Left colon (tissue), 2 donors: ENCODE measurements at places on chromosomes 16 and 17.
A peak's percentile ranks its signal among the peaks of the same experiment; 100 is the strongest.

- DNase-seq = no peak
Observed at GRCh38 chr17:79955167-79955549, 80.5 kb downstream of the TBC1D16 start.

DNA sequence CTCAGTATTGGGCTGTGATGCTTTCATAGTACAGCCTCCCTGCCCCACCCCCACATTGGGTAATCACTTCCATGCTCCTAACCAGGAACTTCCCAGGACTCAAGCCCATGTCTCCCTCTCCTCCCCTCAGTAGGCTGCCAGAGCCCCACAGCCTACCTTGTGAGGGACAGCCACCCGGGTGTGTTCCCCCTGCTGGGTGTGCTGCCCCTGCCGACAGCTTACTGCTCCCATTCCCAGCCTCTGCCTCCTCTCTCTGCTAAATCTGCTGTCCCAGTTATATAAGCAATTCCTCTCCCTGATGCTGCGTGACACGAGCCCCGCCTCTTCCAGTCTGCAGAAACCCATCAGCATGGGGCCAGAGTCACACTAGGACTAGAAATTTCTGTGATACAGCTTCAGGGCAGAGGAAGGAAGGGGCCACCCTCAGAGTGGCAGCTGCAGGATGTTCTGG, at the start of gene RSKR:
TSS of gene RSKR (minus strand) at position 255 of the 451 bp plus-strand sequence. CDS start at position 231, 24 bp downstream.
- no peak for DNase-seq

DNA sequence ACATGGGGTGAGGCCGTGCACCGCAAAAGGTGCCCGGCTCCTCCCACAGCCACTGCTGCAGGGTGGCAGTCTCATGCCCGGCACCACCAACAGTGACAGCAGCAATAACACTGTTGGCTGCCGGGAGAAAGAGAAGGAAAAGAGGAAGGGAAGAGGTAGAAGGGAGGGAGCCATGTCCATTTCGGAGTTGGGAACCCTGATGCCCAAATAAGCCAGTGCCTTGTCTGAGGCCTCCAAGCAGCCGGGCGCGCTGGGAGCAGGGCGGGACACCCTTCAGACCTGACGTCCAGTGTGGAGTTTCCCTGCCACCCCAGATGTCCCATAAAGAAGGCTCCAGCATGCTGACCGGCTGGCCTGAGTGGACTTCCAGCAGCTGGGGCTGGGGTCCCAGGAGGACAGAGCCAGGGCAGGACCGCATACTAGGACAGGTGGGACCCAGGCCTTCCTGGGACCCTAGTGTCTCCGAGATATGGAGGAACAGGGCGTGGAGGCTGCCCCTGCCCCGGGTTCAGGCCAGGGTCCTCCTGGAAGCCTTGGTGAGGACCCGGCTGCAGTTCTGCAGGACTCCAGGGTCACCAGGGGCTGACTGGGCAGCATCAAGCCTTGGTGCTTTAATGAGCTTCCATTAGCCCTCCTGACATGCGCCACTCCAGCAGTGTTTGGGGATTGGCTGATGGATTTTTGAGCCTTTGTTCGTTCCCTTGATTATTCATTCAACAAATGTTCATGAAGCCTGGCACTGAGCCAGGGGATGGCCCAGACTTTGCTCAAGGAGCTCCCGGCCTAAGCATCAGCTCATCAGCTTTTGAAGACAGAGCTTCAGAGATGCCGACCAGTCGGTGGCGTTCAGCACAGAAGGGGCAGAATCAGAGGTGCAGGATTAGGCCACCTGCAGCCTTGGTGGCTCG, 223.6 kb upstream of the CIBAR2 start:
- peak; percentile 75 for DNase-seq

GRCh38 chr17:34068571-34068970, 186.5 kb upstream of the CCL2 start:
- no peak for DNase-seq

DNA sequence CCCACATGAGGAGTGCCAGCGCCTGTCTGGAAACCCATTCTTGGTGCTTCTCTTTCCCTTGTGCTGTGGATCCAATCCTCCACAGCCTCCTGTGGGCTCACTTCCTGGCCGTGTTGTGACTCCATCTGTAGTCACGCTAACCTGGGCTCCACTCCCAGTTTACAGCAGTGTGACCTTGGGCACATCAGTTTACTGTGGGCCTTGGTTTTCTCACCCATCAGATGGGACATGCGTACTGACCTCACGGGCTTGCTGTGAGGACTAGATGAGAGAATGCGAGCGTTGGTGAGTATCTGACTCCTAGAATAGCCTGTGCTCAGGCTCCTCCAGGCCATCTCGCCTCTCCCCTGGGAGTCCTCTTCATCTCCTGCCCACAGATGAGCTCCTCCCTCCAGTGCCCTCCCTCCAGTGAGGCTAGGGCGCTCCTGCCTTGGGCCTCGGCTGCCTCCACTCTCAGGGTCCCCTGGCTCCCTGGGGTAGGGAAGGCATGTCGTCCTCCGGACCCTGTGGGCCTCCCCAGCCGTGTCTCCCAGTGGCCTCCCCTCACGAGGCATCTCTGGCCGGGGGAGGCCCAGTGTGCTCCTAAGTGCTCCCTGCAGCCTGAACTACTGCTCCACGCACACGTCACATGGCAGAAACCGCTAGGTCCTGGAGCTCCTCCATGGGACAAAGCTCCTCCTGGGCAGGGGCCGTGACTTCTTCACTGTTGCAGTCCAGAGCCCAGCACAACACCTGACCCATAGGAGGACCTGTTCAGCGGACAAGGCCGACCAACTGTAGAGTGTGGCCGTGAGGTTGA, 5.2 kb upstream of the FOXJ1 start:
- DNase-seq = no peak

DNA sequence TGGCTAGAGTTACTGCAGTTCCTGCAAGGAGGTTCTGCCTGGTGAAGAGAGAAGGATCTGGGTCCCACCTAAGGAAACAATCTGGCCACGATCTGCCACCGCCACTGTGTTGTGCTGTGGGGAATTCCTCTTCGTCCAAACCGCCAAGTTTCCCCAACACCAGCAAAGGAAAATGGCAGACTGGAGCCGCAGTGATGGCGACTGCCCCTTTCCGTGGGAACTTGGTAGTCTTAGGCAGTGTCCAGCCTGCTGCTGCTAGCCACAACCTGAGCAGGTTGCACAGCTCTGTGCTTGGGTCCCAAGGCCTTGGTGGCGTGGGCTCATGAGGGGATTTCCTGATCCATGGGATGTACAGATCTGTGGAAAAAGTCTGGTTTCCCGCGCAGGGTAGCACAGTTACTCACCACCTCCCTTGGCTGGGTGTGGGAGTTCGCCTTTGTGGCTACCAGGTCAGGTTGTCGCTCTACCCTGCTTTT, 28.6 kb downstream of the NFATC3 start:
- DNase-seq = no peak

GRCh38 chr16:1907226-1907860, 10.9 kb downstream of the HS3ST6 start:
- no peak for DNase-seq
